ENCODE measurements at places on chromosomes 13 and 19.
A peak's percentile ranks its signal among the peaks of the same experiment; 100 is the strongest.

GRCh38 chr13:50908371-50908770 lies 1.2 kb upstream of the RNASEH2B start:
- no peaks in the 10 kb centered on the region for H3K27me3 ChIP-seq
- H3K27ac ChIP-seq: peak overlapping the region; percentile 16
- no peak overlapping the region for H3K4me3 ChIP-seq

DNA sequence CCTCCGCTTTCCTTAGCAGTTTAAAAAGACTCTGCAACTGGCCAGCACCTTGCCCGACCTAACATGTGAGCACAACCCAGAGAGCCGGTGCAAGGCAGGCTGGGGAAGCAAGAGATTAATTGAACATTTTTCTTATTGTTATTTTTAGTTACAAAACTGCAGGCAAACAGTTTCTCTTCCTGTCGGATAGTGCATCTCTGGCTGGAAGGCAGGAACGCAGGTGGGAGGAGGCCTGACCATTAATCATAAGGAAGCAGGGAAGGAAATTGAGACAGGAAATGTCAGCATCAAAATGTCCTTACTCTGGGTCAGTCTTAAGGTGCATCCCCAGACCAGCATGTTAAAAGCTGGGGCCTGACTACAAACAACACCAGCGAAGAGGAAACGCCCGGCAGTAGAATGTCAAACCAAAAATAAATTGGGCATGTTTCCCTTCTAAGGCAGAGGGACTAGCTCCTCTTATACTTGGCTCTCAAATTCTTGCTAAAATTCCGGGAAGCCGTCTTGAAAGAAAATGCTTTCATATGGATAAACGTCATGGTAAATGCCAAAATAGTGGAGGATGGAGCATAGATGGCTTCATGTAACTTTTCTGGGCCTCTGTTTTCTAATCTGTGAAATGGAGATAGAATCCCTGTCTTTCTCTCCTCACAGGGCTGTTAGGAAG lies 226.8 kb downstream of the RAP2A start:
- DNase-seq: no peak
- H3K4me1 ChIP-seq: no peaks in the 10 kb centered on the region
- H3K4me3 ChIP-seq: no peak overlapping the region
- no peaks in the 10 kb centered on the region for H3K36me3 ChIP-seq

DNA sequence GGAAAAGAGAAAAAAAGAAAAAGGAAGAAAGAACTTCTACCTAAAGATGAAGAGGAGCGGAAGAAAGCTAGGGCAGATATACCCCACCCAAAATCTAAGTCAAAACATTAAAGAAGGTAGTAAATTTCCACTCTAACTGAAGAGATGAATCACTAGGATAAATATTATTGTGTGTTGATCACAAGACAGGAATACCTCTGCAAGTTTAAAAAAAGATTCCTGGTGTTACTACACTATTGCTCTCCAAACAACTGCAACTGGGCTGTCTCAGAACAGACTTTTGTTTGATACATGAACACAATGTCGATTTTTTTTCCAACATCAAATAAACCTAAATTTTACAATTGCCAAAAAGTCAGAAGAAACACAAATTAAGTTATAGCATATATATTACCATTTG lies 6.8 kb downstream of the HSPH1 start:
- no peak overlapping the region for H3K27ac ChIP-seq
- no peak for DNase-seq
- peaks cover 3% of the 10 kb centered on the region for H3K4me1 ChIP-seq
- no peak overlapping the region for H3K4me3 ChIP-seq

- no peak overlapping the region for H3K27ac ChIP-seq
- H3K27me3 ChIP-seq: peaks cover 12% of the 10 kb centered on the region
Measured at GRCh38 chr19:13063461-13064091, 39.1 kb downstream of the LYL1 start.

DNA sequence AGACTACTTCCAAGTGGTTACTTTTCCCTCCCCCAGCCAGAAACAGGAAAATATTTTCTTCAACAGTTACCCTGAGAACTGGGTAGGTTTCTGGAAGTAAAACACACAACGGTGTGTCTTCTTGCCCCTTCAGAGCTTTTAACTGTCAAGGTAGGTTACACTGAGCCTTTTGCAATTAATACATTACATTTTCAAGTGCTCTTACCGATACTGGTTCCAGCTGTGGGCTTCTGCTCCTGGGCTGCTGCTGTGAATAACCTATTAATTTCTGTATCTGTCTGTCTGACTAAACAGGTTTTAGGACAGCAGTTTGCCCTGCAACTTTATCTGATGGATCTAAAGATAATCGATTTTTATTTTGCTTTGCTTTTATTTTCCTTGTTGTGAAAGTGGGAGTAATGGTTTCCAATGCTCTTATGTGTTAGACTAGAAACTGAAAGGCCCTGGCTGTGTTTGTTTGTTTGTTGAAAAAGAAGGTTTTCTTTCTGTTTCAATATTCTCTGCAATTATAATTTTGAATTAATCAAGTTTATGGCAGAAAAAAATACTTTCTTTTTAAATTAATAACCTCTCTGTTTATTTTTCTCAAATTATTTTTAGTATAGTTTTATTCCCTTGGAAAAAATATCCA lies 196.7 kb upstream of the SLITRK6 start:
- H3K27ac ChIP-seq: no peak overlapping the region
- no peak overlapping the region for H3K4me3 ChIP-seq
- no peaks in the 10 kb centered on the region for H3K36me3 ChIP-seq

GRCh38 chr19:6241680-6242377 lies 37.9 kb downstream of the MLLT1 start:
- no peaks in the 10 kb centered on the region for H3K27me3 ChIP-seq
- DNase-seq: no peak
- peaks cover 10% of the 10 kb centered on the region for H3K36me3 ChIP-seq
- H3K27ac ChIP-seq: peak overlapping the region; percentile 79
- H3K4me1 ChIP-seq: peaks cover 14% of the 10 kb centered on the region
- no peak overlapping the region for H3K4me3 ChIP-seq

DNA sequence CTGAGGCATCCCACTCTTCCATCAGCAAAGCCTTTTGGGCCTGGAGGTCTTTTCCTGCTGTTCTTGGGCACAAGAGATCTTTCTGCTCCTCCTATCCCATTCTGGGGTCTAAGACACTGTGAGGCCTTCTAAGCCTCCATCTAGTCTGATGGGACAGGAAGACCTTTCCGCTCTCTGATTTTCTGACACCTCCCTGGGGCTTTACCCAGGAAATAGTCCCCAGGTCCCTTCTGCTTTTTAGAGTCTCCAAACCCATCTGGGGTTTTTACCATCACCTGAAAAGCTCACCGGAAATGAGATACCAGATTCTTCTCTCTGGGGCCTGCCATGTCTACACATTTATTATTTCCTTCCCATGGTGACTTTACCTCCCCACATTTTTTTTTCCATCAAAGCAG lies 21.1 kb downstream of the CLEC17A start:
- H3K36me3 ChIP-seq: no peaks in the 10 kb centered on the region
- no peaks in the 10 kb centered on the region for H3K27me3 ChIP-seq
- H3K27ac ChIP-seq: no peak overlapping the region
- peaks cover 3% of the 10 kb centered on the region for H3K4me1 ChIP-seq
- DNase-seq: no peak

DNA sequence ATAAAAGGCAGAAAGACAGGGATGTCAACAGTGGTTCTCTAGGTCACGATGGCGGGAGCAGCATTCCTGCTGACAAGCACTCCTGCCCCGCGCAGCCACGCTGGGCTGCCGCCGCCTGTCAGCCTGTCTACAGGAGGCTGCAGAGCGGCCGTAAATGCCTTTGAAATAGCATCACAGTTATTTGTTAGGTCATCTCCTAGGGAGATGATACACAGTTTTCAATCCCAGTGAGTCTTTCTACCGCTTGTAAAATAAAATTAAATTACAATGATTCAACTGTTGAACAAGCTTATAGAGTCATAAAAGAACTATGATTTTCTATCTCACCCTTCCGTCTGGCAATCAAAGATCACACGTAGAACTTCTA lies 7.3 kb upstream of the SLC7A9 start:
- no peak overlapping the region for H3K27ac ChIP-seq
- no peak for DNase-seq
- H3K4me1 ChIP-seq: no peaks in the 10 kb centered on the region

- no peak for DNase-seq
- no peaks in the 10 kb centered on the region for H3K4me1 ChIP-seq
- H3K36me3 ChIP-seq: no peaks in the 10 kb centered on the region
- no peak overlapping the region for H3K27ac ChIP-seq
Measured at GRCh38 chr13:80884056-80884785, 543.3 kb upstream of the SPRY2 start.
